ENCODE measurements at places on chromosomes 7 and 10.

DNA sequence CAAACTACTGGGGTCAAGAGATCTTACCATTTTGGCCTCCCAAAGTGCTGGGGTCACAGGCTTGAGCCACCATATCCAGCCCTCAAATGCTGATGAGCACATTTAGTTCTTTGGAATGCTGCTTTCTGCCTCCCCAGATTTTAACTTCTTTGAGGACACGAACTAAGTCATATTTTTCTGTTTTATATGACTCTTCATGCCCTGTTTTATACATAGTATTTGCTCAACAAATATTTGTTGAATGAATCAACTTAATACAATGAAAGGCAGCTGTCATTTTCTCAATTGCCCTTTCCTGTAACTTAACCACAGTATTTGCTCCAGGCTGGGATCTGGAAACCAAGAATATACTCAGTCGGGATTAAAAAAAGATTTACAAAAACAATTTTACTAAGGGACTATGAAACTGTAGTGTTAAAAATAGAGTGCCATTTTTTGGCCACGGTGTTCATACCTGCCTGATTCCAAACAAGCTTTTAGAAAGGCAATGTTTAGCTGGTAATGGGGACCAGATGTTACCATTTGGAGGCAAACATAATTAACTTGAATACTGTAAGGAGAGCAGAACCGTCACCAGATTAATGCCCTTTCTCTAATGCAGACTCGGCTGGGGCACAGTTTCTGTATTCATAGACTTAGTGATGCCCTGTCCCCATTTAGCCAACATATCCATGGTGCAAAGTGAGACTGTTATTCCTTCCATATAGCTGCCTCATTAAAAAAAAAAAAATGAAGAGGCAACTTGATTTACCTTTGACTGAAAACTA lies 117.6 kb downstream of the NRP1 start:
- DNase-seq: no peak

DNA sequence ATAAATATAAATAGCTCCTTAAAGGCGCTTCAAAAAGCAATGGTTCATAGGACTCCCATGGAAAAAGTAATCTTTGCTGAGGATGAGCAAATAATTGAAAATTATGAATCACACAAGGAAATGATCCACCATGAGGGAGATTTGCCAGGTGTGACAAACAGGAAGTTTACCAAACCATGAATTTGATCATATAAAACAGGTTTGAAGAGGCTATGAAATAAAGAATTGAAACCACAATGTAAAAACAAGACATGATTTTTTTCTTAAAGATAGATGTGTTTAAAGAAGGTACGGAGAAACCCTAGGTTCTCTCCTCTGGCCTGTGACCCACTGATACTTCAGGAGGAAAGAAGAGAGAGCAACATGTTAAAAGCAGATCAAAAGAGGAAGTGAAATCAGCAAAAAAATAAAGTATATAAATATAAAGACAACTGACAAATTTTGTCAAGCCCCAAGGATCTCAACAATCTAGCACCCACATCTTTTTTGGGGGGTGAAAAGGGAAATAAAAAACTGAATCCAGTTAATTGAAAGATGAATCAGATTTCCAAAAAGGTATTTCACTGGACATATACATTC lies 111.3 kb upstream of the ASAH2 start:
- no peak for DNase-seq

GRCh38 chr7:49400891-49401550 lies 372.4 kb upstream of the VWC2 start:
- no peak for DNase-seq

GRCh38 chr7:90503367-90503766 lies 33.9 kb downstream of the PTTG1IP2 start:
- DNase-seq: no peak

GRCh38 chr7:46651070-46651469 lies 730.0 kb upstream of the IGFBP3 start:
- no peak for DNase-seq

DNA sequence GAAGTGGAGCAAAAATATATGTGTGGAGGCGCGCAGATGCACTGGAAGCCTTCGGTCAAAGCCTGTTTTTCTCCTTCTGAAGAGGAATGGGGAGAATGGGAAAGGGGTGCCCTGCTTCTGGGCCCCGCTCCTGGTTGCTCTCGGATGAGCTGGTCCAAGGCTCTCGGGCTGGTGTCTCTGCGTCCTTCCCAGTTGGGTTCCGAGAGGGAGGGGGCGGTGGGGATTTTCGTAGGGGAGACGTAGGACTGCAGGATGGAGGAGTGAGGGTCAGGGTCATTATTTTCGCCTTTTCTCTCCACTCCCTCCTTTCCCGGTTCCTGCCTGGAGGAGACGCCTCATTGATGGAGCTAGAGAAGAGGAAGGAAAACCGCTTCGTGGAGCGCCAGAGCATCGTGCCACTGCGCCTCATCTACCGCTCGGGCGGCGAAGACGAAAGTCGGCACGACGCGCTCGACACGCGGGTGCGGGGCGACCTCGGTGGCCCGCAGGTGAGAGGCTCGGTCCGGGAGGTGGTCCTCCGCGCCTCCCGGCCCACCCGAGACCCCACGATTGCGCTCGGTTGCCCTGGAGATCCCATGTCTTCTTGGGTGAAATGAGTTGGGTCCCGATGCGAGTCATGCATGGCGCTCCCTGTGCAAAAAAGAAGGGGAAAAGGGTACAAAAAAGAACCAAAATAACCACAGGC lies 790 bp downstream of the ADAM22 start:
- DNase-seq: no peak

DNA sequence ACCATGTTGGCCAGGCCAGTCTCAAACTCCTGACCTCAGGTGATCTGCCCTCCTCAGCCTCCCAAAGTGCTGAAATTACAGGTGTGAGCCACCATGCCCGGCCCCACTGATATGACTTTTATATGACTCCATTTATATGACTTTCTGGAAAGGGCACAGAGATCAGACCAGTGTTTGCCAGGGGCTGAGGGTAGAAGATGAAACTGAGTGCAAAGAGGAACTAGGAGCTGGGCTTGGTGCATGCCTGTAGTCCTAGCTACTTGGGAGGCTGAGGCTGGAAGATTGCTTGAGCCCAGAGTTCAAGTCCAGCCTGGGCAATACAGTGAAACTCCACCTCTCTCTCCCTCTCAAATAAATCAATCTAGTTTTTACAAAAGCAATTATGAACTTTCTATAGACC lies 7.5 kb downstream of the BRAF start:
- no peak for DNase-seq

DNA sequence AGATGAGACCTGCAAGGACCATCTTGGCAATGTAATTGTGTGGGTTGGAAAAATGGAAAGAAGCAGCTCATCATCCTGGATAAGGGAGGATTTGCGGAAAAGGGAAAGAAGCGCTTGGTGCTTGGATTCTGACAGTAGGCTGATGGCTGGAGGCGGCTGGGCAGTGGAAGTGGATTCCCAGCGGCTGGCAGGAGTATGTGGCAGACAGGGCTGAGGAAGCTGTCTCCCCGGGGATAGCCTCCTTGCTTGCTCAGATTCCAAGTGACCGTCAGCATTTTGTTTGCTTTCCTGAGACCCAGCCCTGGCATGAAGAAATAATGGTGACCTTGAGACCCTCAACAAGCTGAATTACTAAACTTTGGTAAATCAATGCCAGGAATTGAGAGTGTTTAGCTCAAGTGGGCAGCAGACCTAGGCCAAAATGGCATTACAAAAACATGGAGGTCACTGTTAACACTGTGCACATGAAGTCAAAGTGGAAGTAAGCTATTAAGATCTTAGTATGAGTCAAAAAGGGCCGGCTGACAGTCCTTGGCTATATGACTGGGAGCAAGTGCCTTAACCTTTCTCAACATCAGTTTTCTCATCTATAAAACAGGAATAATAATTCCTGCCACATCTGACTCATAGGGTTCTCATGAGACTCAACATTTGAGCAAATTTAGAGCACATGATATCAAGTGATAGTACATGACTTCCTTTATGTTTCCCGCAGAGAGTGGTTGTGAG lies 21.3 kb downstream of the SLC25A28 start:
- DNase-seq: no peak

GRCh38 chr7:149217570-149217969 lies 21.9 kb upstream of the ZNF212 start:
- DNase-seq: no peak

GRCh38 chr10:72122221-72122620 lies 33.9 kb upstream of the SPOCK2 start:
- DNase-seq: no peak

- DNase-seq: no peak
These were observed 173.2 kb downstream of the SEMA3A start for GRCh38 chr7:84021292-84021908.

GRCh38 chr10:115129752-115130151 lies 36.6 kb downstream of the ATRNL1 start:
- no peak for DNase-seq

- no peak for DNase-seq
These were observed 115.5 kb downstream of the EGFR start for GRCh38 chr7:55134359-55134725.

GRCh38 chr7:39248041-39248691 lies 270.5 kb downstream of the POU6F2 start:
- no peak for DNase-seq

DNA sequence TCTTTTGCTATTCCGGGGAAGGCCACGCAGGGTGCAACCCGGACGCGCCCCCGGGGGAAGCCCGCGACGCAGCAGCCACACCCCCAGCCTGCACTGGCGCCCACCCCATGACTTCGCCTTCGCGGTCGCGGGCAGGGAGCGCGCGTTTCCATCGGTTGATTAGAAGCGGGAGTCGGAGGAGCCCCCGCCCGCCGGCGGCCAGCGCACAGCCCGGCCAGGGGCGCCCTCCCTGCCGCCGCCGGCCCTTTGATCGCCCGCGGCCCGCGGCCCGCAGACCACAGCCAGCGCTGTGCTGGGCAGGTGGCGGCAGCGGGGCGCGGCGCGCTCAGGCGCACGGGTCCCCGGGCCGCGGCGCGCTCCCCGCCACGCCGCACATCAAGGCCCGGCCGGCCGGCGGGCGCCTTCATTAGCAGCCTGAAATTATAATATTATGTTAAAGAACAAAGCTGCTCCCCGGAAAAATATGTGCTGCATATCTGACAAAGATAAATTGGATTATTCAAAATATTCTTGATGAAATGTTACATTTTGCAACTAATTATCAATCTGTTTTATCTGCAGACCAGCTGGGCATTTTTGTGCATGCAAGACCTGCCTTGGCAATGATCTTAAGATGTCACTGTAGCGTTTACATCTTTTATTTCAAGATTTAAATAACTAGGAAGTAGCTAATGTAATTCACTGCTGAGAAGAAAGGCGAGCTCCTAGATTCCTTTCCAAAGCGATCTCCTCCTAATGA lies 160.7 kb upstream of the MKI67 start:
- no peak for DNase-seq

DNA sequence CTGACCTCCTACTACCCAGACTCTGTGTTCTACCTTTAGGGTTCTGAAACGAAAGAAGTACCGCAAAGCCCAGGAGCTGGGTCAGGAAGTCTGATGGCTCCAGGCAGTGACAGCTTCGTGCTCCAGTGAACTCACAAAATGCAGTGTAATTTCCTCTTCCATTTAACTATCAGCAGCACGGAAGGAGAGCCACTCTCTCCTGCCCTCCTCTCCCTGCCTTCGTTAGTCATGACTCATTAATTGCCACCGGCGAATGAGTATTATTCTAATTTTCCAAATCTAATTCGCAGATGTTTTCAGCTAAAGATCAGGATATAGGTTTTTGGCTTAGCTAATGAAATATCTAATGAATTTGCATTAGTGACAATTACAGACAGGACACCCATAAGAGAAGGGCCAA lies 1262.0 kb downstream of the TYW1 start:
- DNase-seq: no peak

DNA sequence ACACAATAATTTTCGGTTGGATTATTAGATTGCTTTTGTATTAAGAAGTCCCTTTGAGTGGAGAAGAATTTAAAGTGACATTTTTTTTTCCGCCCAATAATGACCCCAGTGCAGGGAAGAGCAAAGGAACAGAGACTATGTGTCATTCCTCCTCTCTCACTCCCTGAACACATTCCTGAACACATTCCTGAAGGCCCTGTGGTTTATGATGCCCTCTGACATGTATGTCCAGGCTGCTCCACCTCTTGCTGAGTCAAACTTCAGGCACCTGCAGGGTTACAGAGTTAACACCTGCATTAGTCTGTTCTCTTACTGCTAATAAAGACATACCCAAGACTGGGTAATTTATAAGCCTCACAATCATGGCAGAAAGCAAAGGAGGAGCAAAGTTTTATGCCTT lies 704.0 kb upstream of the LRRN3 start:
- DNase-seq: no peak
